Muscle of arm (tissue), 14 donors: ENCODE measurements at places on chromosomes 7 and 10. TPM values are rescaled to one million over a fixed set of nuclear protein-coding genes. Genes with fewer than 3 reads are reported as not detected.

- no peak for DNase-seq
Measured at GRCh38 chr7:36978461-36978860, 254.2 kb upstream of the AOAH start.

- no peak for DNase-seq
Measured at GRCh38 chr10:72809006-72809405, 84.5 kb upstream of the OIT3 start.

DNA sequence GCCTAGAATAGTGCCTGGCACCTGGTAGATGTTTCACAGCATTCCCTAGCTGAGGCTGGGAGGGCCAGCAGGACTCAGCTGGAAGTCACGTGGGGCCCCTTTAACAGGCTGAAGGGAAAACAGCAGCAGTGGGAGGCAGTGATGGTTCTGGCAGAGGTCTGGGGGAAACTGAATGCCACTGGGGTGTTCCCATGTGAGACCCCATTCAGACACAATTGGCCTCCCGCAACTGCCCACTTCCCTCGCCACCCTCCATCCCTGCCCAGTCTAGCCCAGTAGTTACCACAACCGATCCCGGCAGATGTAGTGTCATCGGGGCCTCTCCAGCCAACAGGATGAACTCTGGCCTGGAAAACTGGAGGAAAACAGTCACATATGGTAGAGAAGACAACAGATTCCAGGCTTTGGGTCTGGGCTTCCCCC, 38.3 kb downstream of the FRMPD2 start:
- no peak for DNase-seq

DNA sequence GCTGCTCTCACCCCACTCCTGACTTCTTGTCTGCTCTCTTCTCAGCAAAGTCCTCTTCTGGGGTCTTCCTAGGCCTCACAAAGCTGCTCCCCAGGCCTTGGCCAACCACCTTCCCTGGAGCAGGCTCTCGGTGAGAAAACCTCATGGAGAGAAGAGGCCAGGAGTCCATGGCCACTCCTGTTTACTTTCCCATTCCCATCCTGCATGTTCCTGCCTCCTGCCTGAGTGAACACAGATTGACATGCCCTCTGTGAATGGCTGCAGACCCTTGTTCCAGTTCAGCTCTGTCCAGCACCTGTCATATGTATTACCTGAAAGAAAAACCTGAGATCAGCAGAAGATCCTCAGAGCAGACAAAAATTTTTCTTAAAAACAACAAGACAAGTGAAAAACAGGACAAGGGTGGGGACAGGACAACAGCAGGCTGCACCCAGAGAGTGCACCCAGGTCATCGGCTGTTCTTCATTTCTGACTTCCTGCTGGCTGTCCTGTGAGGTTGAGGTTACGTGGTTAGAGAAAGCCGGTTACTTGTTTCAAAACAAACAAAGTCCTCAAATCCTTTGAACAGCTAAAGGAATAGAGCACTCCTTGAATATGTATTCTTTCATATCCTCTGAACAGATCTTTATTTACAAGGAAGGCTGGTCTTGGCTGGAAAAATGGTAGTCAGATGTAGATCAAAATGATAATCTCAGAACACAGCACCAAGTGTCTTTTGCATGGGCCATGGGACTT, 34.0 kb upstream of the DLD start:
- no peak for DNase-seq

Gene OPALIN
- not detected for polyA plus RNA-seq

Gene NRP1
- polyA plus RNA-seq: 115 TPM

Gene MNX1
- not detected for polyA plus RNA-seq
